ENCODE measurements at places on chromosomes 11 and 22. TPM values are rescaled to one million over a fixed set of nuclear protein-coding genes. Genes with fewer than 3 reads are reported as not detected.

DNA sequence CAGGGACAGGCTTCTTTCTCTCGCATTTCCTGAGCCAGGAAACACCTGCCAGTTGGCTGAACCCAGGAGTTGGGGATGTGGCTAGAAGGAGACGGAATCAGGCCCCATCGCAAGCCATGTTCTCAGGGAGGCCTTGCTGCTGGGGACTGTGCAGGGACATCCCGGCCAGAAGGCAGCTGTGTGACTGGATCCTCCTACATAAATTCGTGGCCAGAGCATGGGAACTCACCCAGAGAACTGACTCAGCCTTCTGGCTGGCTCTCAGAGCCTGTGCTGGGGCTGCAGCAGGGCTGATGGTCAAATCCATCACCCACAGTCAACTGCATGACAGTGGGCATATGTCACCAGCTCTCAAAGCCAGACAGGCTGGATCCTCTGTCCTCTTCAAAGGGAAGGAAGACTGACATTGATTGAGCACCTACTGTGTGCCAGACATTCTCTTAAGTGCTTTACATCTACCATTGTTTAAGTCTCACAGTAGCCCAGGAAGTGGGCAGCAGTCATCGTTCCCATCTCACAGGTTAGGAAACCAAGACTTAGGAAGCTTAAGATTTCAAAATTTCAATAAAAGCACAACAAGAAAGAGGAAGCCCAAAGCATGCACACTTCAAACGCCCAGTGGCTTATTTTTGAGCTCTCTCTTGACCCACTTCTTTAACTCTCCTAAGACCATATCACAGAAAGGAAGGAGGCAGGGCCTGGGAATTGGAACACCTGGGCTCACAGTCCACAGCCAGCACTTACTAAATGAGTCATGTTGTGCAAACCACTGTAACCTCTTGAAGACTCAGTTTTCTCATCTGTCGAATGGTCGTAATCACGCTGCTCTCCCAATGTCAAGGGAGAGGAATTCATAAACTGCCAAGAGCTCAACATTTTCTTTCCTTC lies 30.9 kb upstream of the CACNG2 start:
- no peak for DNase-seq

DNA sequence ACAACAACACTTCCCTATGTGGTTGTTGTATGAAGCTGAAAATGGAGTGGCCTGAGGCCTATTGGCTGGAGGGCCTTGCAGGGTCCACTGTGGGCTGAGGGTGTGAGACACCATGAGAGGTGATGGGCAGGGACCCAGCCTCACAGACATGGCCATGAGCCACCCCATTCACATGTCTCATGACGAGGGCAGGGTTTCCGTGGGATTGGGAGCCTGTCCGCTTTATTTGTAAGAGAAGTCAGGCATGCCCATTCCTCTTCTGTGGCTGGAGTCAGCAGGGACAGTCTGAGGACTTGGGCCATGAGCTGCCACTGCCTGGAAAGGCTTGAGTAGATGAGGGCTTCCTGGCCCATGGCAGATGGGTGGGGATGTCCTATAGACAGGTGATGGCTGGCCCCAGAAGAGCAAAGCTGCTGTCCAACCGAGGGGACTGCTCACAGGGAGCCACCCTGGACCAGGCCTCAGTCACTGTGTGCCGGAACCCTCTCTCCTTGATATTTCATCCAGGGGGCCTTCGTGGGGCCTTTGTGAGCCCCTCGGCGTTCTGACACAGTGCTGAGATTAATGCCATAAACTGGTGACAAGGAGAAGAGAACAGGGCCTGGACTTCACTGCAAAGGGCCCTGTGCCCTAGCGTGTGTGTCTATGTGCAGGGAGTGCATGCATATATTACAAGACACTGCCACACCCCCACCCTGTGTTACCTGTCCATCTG lies 971.9 kb downstream of the BRD1 start:
- DNase-seq: no peak

The OR52E6 gene
- not detected for total RNA-seq

The PLEKHA7 gene
- 5.4 TPM for total RNA-seq
